Left renal cortex interstitium (tissue), 4 donors: ENCODE measurements at places on chromosomes 2 and 18. TPM values are rescaled to one million over a fixed set of nuclear protein-coding genes. Genes with fewer than 3 reads are reported as not detected.

Gene MOGAT1
- 0.13 TPM for polyA plus RNA-seq

Gene DNAH6
- polyA plus RNA-seq = 2.2 TPM

Gene TCF4
- polyA plus RNA-seq = 74.8 TPM

GRCh38 chr2:218815649-218816048 lies 16.0 kb downstream of the PRKAG3 start:
- DNase-seq = no peak

GRCh38 chr2:56474412-56475158 lies 290.8 kb downstream of the CCDC85A start:
- DNase-seq = no peak
